Glomerular endothelial cell (primary cell): ENCODE measurements at places on chromosomes 12 and 14. TPM values are rescaled to one million over a fixed set of nuclear protein-coding genes. Genes with fewer than 3 reads are reported as not detected.

Gene SERPINA4
- total RNA-seq: not detected in 2 replicates

Gene KRT75
- not detected in 2 replicates for total RNA-seq

Gene TAS2R9
- total RNA-seq: 0.18 TPM in 1 of 2 replicates, not detected in the other

Gene PSMD9
- total RNA-seq: 68.3 and 75.0 TPM in 2 replicates

Gene ETNK1
- total RNA-seq: 23.7 and 33.1 TPM in 2 replicates

Gene AJUBA
- total RNA-seq: 46.5 and 51.0 TPM in 2 replicates

Gene TAS2R19
- 1.0 and 6.9 TPM in 2 replicates for total RNA-seq

DNA sequence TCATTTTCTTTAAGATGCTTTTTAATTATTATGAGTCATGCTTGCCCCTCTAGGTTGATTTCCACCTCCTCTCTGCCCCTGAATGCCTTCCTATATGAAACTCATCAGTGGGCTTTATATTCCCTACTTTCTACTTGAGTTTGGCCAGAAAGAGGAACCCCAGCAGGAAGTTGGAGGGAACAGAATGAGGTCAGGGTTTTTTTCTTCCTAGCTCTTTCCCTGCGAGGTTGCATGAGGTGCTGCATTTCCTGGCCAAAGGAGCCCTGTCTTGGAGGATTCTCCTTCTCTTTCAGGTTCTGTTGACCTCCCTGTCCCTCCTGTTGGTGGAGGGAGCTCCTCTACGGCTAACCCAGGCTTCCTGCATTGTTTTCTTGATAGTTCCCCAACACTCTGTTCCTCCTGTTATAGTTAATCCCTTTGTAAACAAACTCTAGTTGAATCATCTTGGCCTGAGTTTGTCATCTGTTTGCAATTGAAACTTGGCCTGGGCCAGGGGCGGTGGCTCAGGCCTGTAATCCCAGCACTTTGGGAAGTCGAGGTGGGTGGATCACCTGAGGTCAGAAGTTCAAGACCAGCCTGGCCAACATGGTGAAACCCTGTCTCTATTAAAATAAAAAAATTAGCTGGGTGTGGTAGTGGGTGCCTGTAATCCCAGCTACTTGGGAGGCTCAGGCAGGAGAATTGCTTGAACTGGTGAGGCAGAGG lies 15.3 kb upstream of the SPIC start:
- DNase-seq: no peak

DNA sequence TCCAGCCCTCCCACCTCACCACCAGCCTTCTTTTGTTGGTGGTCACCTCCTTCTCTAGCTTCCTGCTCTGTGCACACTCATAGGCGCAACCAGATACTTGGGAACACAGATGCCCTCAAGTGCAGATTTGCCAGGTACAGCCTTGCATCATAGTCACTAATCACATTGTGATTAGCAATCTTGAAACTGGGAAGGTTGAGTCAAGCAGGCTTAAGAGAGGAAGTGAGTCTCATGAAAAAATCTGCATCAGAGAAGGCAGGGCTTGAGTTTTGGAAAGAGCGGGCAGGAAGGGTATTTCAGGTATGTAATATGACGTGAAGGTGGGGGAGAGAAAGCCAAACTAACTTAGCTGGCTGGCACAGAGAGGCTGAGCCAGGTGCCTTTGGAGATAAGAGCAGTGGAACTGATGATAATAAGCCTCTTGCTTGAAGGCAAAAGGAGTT lies 2.7 kb upstream of the RABGGTA start:
- no peak for DNase-seq

DNA sequence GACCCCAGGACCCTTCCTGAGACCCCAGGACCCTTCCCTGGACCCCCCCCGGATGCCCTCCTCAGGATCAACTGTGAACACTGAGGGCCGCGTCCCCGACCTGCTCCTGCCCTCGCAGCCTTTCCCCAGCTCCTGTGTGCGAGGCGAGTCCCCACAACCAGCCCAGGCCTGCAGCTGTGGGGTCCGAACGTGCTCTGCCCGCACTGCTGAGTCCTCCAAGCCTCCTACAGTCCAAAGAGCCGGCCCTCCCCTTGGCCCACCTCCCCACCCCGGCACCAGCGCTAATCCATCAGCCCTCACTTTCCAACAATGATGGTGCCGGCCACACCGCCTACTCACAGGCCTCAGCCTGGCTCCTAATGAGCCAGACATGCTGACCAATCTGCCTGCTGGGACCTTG lies 26.2 kb upstream of the ANKLE2 start:
- no peak for DNase-seq

GRCh38 chr14:44287858-44288257 lies 219.2 kb downstream of the FSCB start:
- DNase-seq: no peak

DNA sequence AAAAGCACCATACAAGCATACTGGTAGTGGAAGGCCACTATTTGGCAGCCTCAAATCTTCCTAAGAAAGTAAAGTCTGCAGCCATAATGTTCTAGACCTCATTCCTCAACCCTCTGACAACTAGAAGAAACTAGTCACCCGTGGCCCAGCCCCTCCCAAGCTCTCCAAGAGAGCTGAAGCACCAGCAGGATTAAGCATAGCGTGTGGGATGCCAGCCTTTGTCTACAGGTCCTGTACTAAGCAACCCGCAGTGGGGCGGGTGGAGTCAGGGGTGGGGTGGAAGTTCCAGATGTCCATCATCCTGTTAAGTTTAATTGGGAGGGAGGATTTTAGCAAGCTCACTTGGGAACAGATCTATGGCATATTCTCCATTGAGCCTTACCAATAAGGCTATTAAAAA lies 14.2 kb downstream of the SLC11A2 start:
- no peak for DNase-seq
